Fibroblast of lung (primary cell): ENCODE measurements at places on chromosomes 16 and 17. TPM values are rescaled to one million over a fixed set of nuclear protein-coding genes. Genes with fewer than 3 reads are reported as not detected.

The PIK3R6 gene
- not detected in 2 replicates for total RNA-seq

The TAT gene
- total RNA-seq = not detected in 2 replicates

The KIF2B gene
- not detected in 2 replicates for total RNA-seq

The C17orf107 gene
- total RNA-seq = 1.8 and 2.3 TPM in 2 replicates

The ZG16 gene
- total RNA-seq = not detected in 2 replicates

The GRAPL gene
- under 0.01 and 0.17 TPM in 2 replicates for total RNA-seq
